ENCODE measurements at places on chromosomes 16 and 17.

DNA sequence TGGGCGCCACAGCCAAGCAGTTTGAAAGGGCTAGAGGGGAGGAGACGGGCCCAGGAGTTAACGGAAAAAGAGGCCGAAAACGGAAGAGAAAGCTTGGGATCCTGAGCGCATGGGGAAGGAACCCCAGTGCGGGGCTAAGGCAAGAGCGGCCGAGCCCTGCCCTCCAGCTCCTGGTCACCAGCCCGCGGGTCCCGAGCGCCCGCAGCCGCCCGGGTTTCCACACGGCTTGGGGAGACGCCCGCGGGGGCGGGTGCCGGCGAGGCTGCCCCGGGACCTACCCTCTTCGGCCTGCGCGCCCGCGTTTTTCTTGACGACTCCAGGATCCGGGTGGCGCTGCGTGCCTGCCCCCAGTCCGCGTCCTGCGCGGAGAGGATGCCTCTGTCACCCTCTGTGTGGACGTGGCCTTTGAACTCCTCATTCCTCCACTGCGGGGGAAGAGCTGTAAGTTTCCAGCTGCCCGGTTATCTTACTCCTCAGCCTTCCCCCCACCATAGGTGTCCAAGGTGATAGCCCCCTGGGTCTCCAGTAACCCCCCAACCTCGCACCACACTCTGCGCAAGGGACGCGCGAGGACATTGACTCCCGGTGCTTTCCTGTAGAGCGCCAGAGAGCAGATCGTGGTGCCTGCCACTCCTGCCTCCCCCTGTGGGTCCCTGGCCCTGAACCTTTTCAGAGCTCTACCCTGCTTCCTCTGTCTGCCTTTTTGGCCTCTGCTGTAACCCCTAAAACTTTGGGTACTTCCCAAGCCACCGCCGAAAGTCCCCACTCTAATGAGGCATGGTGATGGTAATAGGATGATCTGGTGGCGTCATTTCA lies 1.7 kb upstream of the CDH11 start:
- DNase-seq = no peak

- DNase-seq = no peak
Measured at GRCh38 chr16:84423416-84423837, 55.1 kb downstream of the ATP2C2 start.

GRCh38 chr17:65229621-65229995 lies 92.4 kb downstream of the RGS9 start:
- no peak for DNase-seq

GRCh38 chr16:55076053-55076452 lies 145.4 kb downstream of the IRX5 start:
- no peak for DNase-seq

- DNase-seq = no peak
Measured at GRCh38 chr16:55469821-55470532, 9.0 kb upstream of the MMP2 start.

GRCh38 chr17:31510308-31511194 lies 119.1 kb downstream of the RAB11FIP4 start:
- DNase-seq = no peak

DNA sequence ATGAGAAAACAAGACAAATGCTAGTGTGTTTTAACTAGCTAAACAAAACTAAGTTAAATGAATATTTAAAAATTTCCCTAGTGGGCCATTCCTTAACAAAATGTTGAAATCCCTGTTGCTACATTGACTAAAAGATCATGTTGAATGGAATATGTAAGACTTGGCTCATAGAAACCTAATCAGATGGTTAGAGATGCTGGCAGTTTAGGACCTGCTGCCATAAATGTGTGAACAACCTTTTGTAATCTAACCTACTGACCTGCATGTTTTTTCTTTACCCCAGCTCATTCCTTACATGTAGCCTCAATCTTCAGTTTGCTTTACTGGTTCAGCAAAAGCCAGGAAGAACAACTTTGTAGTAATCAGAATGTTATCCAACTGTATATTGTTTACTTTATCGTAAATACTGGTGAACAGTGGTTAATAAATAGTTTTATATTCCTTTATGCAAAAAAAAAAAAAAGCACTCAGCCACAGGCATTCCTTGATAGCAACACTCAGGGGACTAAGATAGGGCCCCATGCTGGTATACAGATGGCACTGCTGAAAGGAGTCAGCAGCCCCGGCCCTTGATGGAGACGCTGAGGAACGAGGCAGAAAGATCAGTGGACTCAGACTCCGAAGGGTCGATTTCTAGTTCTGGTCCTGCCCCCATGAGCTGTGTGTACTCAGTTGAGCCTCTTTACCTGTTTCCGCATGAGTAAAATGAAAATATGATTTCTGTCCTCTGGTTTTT lies 78.2 kb downstream of the MARF1 start:
- no peak for DNase-seq

- no peak for DNase-seq
Measured at GRCh38 chr16:8237452-8237851, 352.9 kb downstream of the TMEM114 start.
